ENCODE measurements at places on chromosomes 1 and 21.
A peak's percentile ranks its signal among the peaks of the same experiment; 100 is the strongest.

DNA sequence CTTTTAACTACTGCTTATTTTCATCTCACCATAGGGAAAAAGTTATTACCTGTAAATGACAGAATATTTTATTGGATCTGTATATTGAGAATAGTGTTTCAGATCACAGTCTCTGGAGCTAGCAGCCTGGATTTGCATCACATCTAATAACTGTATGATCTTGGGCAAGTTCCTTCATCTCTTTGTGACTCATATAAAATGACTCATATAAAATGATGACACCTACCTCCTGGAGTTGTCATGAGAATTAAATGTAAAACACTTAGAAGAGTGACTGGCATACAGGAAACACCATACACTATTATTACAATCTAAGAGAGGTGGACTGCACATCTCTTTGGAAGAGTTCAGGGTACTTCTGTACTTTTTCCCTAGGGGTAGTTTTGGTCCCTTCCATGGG is 421.3 kb downstream of the NEGR1 start:
- DNase-seq: no peak

- peak; percentile 27 for DNase-seq
Measured at GRCh38 chr1:67683766-67684525, 1.1 kb upstream of the GADD45A start.

DNA sequence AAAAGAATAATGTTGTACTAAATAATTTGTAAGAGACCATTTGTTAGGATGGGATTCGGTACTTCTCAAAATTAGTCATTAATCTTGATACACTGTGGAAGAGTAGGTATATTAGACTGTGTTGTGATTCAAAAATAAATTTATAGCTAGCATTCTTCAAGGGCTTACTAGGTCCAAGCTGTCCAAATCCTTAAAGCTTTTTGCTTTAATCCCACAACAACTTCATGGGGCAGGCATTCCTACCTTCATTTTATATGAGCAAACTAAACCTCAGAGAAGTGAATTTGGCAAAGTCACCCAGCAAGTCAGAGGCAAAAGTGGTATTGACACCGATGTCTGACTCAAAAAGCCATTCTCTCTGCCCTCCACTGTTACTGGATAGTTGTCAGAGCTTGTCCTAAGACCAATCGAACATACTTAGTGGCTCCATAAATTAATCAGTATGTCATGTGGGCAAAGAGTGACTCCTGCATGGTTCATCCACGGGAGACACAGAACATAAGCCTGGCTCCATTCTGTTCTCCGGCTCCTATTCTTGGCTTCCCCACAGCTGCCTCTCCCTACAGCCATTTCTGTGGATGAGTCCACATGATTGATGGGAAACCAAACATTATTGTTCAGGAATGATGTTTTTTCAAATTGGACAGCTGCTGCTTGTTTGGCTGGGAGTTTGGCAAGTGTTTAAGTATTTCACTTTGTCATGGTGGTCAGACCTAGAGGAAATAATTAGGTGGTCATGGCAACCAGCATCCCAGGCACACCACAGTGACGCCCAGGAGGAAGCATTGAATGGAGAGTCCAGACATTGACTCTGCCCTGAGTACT is 133.4 kb upstream of the FGGY start:
- no peak for DNase-seq

- DNase-seq: peak; percentile 93
Measured at GRCh38 chr1:145978854-145979745, 14.6 kb downstream of the POLR3GL start.

DNA sequence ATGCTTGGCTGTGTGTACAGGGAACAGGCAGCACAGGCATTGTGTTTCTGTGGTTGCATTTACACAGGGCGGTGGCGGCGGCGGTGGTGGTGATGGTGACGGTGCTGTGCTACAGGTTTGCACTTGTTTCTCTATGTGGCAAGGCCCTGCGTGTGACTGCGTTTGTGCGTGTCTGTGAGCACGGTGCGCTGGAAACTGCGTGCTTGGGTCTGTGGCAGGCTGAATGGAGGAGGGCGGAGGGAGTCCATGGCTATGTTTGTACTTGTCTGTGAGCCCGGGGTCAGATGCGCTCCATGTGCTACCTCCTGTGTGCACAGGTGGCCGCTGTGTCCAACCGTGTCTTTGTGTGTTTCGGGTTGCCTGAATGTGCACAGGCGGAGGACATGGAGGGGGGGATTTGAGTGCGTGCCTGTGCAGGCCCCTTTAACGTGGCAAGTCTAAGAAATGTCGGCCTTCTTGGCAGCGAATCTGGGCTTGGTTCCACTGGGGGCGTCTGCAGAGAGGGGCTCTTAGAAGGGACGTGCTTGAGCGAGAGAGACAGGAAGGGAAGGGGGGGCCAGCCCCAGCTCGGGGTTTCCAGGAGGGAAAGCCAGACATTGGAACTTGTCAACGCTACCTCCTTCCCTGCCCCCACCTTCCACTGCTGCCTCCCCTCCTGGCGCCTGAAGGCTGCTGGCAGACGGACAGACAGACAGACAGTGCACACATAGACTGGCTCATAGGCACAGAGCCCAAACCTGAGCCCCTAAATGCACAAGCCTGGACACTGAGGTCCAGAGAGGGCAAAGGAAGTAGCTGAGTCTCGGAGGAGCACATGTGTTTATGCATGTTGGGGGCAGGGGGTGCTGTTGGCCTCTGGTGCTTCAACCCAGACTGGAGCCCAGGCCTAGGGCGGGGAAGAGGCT is 32.7 kb upstream of the WASF2 start:
- DNase-seq: peak; percentile 30

DNA sequence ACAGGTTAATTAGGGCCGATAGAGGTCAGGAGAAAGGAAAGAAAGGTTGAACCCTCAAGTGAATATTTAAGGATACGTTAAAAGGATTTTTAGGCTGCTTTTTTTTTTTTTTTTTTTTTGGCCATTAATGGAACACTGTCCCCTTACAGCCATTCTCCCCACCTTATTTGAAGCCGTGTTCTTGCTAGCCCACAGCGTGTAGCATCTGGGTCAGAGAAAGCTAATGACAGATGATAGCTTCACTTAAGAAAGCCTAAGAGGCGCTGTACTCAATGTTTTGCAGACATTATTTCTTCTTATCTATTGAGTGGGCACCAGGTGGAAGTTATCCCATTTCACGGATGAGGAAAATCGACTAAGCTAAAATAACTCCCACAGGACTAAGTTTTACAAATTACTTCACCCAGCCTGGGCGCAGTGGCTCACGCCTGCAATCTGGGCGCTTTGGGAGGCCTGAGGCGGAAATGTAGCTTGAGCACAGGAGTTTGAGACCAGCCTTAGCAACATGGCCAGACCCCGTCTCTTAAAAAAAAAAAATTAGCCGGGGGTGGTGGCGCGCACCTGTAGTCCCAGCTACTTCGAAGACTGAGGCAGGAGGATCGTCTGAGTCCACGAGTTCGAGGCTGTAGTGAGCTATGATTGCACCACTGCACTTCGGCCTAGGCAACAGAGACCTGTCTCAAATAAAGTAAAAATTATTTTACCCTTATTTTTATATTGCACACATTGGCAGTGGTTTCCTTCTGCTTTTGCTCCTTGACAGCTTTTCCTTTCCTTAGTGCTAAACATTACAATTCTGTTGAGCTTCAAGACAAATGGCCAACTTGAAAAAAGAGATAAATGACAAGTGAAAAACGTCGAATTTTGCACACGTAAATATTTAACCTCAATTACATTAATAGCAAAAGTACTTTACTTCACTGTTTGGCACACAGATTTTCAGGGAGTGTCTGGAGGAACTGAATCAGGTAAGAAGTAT is 1.1 kb upstream of the PHTF1 start:
- no peak for DNase-seq

DNA sequence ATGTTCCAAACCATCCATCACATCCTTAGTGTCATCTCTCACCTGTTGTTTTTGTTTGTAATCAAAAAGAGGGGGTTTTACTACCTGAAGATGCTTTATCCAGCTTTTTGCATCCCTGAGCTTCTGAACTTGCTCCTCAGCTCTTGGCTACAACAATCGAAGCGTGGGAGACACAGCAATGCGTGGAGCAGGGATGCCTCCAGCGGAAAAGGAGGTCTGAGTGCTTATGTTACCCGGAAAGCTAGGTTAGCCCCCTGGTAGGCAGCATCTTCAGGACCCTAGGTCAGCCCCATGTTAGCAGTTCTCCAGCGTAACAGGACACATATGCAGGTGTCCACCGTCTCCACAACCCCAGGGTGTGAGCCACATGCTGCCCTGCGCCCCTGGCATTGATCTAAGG is 141.5 kb downstream of the RRAGC start:
- DNase-seq: no peak

- DNase-seq: no peak
Measured at GRCh38 chr1:218616681-218617080, 271.5 kb downstream of the TGFB2 start.

DNA sequence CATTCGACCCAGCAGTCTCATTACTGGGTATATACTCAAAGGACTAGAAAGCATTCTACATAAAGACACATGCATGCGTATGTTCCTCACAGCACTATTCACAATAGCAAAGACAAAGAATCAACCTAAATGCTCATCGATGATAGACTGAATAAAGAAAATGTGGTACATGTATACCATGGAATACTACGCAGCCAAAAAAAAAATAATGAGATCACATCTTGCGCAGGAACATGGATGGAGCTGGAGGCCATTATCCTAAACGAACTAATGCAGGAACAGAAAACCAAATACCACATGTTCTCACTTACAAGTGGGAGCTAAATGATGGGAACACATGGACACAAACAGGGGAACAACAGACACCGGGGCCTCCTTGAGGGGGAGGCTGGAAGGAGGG is 43.7 kb downstream of the ELF3 start:
- DNase-seq: no peak
